ENCODE measurements at places on chromosomes 2 and 18.
A peak's percentile ranks its signal among the peaks of the same experiment; 100 is the strongest.

- no peak for ATAC-seq
Observed at GRCh38 chr18:58828399-58829121, 36.1 kb upstream of the ZNF532 start.

DNA sequence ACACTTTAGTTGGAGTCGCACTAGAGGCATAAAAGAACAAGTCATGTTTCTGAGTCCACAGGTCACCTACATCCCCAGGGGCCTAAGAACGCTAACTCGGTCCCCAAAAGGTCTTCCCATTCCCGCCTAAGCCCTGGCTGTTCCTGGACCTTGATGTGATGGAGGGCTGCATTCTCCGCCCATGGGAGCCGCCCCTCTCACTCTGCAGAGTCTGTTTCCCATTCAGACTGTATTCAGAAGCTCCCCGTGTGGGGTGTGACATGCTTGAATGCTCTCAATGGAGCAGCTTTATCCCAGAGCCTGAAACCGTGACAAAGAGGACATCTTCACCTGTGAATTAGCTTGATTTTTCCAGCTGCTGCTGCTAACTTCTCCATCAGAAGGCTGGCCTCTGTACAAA, 319.0 kb upstream of the KLHL29 start:
- peak; percentile 39 for ATAC-seq

DNA sequence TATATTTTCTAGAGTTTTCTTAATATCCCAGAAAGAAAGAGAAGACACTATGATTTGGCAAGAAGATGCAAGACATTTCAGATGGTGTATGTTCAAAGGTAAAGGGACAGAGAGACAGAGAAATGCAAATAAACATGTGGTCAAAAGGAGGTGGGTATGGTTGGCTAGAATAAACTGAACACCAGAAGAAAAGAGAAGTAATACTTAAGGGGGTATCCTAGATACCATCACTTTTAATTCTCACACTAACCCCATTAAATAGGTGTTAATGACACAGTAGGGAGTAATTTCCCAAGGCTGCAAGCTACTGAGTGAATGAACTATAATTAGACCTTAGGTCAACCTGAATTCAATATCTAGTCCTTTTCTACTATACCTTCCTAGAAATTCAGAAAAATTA, 111.2 kb upstream of the CD226 start:
- no peak for ATAC-seq

DNA sequence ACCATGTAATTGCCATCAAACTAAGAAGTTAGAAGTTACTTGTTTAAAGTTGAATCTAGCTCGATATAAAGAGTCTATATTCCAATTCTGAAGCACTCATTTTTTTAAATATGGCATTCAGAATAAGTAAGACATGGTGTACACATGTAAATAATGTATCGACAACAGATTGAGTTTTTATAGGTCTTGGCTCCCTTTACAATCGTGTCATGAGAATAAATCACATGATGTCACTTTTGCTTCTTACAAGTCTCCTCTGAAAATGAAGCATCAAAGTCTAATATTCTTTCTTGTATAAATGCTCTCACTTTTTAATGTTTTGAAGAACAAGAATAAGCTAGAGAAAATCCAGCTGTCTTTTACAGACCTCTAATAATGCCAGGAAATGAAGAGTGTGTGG, 33.1 kb downstream of the LRP1B start:
- ATAC-seq, result no peak

GRCh38 chr2:216956820-216957493, 97.1 kb upstream of the TNP1 start:
- peak; percentile 58 for ATAC-seq

DNA sequence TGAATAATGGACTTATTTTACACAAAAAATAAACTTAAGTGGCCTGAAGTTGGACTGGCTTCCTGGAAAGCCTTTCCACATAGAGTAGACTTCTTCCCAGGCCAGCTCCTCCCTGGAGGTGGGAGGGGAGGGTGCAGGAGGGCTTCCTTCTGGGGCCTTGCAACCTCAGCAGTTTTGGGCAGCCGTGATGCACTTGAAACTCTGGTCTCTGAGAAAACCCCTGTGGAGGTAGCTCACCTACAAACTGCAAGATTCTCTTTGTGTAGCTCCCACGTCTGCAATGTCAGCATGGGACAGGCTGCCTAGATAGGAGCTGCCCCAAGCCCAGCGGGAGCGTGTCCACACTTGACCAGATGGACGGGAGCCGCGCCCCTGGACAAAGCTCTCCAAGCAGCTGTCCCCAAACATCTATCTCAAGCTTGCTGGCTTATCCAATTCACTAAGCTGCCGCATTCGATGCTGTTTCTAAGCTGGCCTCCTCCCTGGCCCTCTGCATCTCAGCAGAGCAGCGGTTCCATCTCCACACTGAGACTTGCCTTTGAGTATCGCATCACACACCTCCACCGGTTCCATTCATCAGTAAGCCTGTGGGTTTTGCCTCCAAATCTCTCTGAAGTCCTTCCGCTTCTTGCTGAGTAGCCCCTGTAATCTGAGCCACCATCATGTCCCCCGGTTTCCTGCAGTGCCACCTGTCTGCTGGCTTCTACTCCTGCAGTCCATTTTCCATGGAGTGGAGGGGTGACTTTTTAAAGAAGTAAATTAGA, 1.6 kb upstream of the LPIN1 start:
- peak; percentile 1 for ATAC-seq

GRCh38 chr2:70995426-70995729, 705 bp upstream of the TEX261 start:
- peak; percentile 7 for ATAC-seq

DNA sequence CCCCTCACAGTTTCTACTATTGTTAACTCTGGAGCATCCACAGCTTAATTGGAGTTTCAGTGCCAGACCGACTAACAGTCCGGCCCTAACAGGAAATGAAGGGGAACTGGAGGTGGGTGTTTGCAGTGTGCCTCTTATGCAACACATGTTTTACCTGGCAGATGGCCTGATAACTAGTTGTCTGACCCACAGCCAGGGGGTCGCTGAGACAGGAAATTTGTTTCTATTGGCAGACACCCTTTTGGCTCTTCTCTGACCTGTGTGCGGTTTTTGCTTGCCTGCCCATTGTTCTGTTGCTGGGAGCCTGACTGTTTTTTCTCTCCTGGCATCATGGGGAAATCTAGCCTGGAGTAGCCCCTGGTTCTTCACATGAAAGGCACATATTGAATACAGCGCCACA, 1329.8 kb downstream of the DSC3 start:
- no peak for ATAC-seq

DNA sequence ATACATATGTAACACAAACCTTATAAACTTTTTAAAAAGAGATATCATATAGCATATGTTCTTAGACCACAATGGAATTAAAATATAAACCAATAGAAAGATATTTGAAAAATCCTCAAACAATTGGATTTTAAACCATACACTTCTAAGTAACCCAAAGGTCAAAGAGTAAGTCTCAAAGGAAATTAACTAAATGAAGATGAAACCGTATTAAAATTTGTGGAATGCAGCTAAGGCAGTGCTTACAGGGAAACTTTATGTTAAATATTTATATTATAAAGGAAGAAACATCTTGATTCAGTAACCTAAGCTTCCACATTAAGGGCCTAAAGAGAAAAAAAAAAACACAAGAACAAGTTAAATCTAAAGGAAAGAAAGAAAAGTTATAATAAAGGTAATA, 966.1 kb downstream of the SLC4A3 start:
- no peak for ATAC-seq

- ATAC-seq, result no peak
Observed at GRCh38 chr2:112314856-112315255, 39.5 kb downstream of the ZC3H6 start.

DNA sequence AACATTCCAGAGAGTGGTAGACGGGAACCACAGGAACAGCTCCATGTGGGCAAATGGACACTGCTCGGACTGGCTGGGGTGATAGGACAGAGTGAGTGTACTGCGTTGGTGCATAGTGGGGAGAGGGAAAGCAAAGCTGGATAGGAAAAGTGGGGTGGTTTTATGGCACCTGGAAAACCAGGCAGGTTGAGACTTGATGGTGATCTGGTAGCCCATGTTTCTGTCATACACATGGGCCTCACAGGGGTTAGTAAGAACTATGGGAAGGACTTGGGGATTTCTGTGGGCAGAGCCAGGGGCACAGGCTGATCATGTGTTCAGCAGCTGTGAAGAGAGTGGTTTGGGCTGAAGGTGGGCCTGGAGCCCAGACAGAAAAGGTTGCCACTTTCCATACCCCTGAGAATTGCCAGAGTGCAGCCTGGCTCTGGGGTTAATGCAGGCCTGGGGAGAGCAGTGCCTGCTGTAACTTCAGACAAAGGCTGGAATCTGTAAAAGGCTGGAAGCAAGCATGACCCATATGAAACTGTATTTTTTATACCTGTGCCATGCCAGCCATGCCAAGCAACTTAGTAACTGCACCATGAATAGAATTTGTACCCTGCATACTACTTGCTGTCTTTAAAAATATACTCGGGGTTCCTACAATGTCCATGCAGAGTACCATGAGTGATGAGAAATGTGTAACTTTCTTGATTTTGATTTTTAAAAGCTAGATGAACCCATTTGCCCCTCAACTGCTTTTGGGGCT, 41.9 kb downstream of the RPIA start:
- ATAC-seq, result no peak

DNA sequence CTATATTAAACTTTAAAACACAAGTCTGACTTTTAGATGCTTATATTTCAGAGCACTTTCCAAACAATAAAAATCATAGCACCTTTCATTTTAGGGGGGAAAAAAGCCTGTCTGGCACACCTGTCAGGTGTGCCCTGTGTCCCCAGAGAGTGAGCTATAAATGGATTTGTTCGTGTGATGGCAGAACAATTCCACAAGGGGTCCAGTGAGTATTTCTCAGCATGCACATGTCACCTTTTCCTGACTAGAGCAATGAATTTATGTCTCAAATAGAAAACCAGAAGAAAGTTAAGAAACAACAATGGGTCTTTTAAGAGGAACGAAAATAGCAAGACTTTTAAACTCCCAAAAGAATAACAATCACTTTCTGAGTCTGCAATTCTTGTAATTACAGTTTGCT, 55.9 kb downstream of the ACVR1C start:
- ATAC-seq, result no peak

DNA sequence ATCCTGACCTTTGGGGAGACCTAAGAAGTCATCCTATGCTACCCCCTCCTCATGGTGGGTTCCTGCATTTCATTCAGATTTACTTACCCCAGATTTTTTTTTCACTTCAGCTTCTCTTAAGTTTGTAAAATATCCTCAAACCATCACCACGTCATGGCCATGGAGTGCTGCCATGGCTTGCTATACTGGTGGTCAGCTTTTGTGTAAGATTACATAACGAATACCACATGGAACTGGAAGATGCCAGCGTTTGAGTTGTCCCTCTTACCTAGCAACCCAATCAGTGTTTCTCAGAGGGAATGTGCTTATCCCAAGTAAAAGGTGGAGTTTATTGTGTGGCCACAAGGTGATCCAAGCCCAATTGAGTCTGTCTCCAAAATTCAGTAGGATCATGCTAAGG, 148.6 kb upstream of the ALPP start:
- no peak for ATAC-seq

- no peak for ATAC-seq
Observed at GRCh38 chr2:156437272-156437930, 1.2 kb downstream of the GPD2 start.

DNA sequence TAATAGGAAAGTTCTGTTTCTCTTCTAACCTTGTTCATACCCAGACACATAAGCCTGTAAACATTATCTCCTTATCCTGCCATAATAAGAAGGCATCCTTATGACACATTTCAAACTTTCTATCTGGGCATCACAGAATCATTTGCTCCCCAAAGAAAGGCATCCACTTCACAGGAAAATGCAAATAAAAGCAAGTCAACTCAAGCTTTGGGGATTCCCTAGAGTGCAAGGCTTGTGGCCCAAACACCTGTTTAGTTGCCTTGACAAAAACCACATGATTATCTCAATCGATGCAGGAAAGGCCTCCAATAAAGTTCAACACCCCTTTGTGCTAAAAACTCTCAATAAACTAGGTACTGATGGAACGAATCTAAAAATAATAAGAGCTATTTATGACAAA, 195.7 kb upstream of the GALNT5 start:
- ATAC-seq, result no peak

DNA sequence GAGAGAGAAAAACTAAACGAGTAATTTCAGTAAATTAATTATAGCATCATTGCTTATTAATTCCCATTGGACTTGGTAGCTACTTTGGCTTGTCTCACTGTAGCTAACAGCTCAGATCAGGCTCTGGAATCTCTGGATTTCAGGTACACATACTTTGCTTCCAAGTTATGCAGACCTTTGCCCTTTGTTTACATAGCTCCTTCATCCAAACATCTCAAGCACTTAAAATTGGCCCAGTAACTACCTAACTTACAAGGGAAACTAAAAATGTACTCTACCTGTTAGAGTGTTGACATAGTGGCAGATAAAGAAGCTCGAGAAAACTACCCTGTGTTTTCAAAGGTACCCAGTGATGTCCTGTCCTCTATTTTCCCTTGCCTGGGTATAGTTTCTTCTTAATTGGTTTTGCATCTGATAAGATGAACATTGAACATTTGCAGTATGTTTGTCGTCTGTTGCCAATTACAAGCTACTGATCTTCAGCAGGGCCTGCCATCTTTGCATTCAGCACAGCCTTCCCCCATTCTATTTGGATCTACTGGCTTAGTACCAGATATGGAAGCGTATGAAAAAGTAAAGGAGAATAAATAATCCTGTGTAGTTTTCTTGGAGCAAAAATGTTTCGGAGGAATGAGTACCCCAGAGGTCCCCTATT, 601.5 kb upstream of the FANCL start:
- ATAC-seq, result no peak

GRCh38 chr18:32469691-32470459, 807 bp downstream of the GAREM1 start:
- ATAC-seq, result peak; percentile 11

- peak; percentile 68 for ATAC-seq
Observed at GRCh38 chr2:3169106-3169870, 208.3 kb downstream of the EIPR1 start.

DNA sequence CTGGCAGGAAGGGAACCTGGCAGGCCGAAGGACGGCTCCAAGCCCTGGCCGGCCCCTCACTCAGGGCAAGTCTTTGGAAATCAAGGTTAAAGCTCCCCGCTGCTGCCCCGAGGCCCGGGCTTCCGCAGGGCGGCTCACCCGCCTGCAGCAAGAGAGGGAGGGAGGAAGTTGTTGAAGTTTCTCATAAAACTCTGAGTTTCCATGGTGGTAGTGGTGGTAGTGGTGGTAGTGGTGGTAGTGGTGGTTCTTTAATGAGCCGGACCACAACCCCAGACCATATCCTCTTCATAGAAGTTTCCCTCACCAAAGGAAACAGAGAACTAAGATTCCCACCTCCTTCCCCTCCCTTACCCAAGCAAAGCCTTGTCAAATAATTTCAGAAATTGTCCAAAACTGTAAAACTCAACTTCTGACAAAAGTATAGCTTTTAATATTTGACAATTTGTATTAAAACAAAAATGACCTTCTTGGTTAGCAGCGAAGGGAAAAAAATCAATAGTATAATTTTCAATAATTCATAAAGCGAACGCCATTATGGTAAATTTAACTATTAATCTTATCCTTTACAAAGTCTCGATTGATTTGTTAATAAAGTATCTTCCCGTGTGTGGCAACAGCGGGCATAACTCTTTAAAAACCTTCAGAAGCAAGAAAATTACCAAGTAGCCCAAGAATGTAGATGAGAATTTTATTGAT, 1.5 kb upstream of the HOXD10 start:
- no peak for ATAC-seq

GRCh38 chr2:118268268-118268667, 180.0 kb downstream of the INSIG2 start:
- ATAC-seq, result no peak

Data from motor neuron (in vitro differentiated cells).